A549 treated with AZD2906 at 1 μM for 4 hours (cell line): ENCODE measurements at places on chromosomes 5 and 9. TPM values are rescaled to one million over a fixed set of nuclear protein-coding genes. Genes with fewer than 3 reads are reported as not detected.

The IRX1 gene
- total RNA-seq = not detected in 5 replicates

The IL12B gene
- 0.03 to 0.11 TPM (median 0.07 TPM) in 5 replicates for total RNA-seq

The STARD4 gene
- total RNA-seq = 3.4 to 5.9 TPM (median 4.2 TPM) in 5 replicates

The SLC6A3 gene
- 1.00 to 2.2 TPM (median 1.3 TPM) in 5 replicates for total RNA-seq

The ADGRD2 gene
- total RNA-seq = 0.03 TPM in 1 of 5 replicates, not detected in the others

The MSH3 gene
- 5.8 to 8.3 TPM (median 6.9 TPM) in 5 replicates for total RNA-seq

The ASTN2 gene
- total RNA-seq = 4.1 to 5.3 TPM (median 4.3 TPM) in 5 replicates

The GLRA1 gene
- not detected in 5 replicates for total RNA-seq

The IL17B gene
- 0.09 to 0.17 TPM in 2 of 5 replicates, not detected in the others for total RNA-seq

The RANBP3L gene
- not detected in 5 replicates for total RNA-seq

The POU5F2 gene
- 0.02 TPM in 1 of 5 replicates, not detected in the others for total RNA-seq

The RAB14 gene
- total RNA-seq = 48.9 to 52.9 TPM (median 50.1 TPM) in 5 replicates

The LCN2 gene
- 3.3 to 6.9 TPM (median 3.6 TPM) in 5 replicates for total RNA-seq

The SLC34A3 gene
- 0.03 to 0.15 TPM (median 0.10 TPM) in 4 of 5 replicates, not detected in the other for total RNA-seq

The GRXCR2 gene
- total RNA-seq = not detected in 5 replicates

The DAB2 gene
- total RNA-seq = 6.2 to 9.0 TPM (median 7.6 TPM) in 5 replicates

The SPINK4 gene
- not detected in 5 replicates for total RNA-seq

The FOXI1 gene
- total RNA-seq = not detected in 5 replicates

The THBS4 gene
- 0.03 to 0.07 TPM (median 0.06 TPM) in 3 of 5 replicates, not detected in the others for total RNA-seq

The CD72 gene
- 0.15 to 0.22 TPM (median 0.17 TPM) in 4 of 5 replicates, not detected in the other for total RNA-seq

The IFNA21 gene
- total RNA-seq = not detected in 5 replicates

The RUFY1 gene
- 25.4 to 27.2 TPM (median 26.8 TPM) in 5 replicates for total RNA-seq

The TMED7 gene
- total RNA-seq = 43.8 to 58.1 TPM (median 49.2 TPM) in 5 replicates

The ZNF883 gene
- 0.64 to 0.77 TPM (median 0.67 TPM) in 5 replicates for total RNA-seq

The MARCOL gene
- total RNA-seq = not detected in 5 replicates

The PKD2L2 gene
- 0.05 to 0.09 TPM (median 0.07 TPM) in 3 of 5 replicates, not detected in the others for total RNA-seq

The SHOC1 gene
- not detected in 5 replicates for total RNA-seq
